CMK (cell line): ENCODE measurements at places on chromosomes 16 and 17.
A peak's percentile ranks its signal among the peaks of the same experiment; 100 is the strongest.

- no peak for DNase-seq
These were observed 1.4 kb downstream of the TRAF4 start for GRCh38 chr17:28744972-28745785.

DNA sequence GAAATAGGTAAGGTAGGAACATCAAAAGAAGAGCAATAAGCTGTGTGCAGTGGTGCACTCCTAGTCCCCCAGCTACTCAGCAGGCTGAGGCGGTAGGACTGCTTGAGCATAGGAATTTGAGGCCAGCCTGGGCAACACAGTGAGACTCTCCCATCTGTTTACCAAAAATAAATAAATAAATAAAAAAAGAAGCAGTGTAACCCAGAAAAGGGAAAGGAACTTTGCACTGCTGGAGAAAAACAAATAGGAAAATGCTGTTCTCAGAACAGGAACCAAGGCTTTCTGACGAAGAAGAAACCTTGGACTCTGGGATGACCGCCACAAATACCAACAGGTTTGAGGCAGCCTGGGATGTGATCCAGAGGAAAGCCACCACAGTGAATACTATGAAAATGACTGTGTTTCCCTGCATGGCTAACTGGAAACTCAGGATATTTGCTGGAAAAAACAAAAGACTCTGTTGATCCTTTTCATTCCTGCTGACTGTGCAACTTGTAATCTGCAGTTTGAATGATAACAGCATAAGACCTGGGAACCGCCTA, 41.2 kb downstream of the TTC19 start:
- DNase-seq = no peak

- no peak for DNase-seq
These were observed 28.2 kb downstream of the B9D1 start for GRCh38 chr17:19334331-19334730.

- no peak for DNase-seq
These were observed 5.4 kb upstream of the G6PC1 start for GRCh38 chr17:42895185-42895555.

- DNase-seq = peak; percentile 73
These were observed 15.0 kb downstream of the ZNF213 start for GRCh38 chr16:3149630-3150345.

DNA sequence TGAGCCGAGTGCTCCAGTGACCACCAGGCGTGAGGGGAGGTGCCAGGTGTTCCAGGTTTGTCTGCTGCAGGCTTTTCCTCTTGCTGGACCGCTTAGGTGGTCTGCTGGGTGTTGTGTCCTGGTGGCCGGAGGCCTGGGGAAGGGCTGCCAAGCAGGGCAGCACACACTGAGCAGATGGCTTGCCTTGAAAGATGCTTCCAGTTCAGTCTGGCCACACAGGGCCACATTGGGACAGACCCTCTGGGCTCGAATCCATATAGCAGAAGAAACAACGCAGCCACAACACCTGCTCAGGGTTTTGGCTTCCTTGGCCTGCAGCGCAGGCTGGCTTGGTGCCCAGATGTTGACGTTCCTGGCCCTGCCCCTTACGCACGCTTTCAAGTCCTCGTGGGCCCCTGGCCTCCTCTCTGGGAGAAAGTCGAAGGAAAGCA, 24.8 kb downstream of the GINS2 start:
- no peak for DNase-seq

GRCh38 chr16:28537964-28538732, 626 bp downstream of the NUPR1 start:
- DNase-seq = no peak

DNA sequence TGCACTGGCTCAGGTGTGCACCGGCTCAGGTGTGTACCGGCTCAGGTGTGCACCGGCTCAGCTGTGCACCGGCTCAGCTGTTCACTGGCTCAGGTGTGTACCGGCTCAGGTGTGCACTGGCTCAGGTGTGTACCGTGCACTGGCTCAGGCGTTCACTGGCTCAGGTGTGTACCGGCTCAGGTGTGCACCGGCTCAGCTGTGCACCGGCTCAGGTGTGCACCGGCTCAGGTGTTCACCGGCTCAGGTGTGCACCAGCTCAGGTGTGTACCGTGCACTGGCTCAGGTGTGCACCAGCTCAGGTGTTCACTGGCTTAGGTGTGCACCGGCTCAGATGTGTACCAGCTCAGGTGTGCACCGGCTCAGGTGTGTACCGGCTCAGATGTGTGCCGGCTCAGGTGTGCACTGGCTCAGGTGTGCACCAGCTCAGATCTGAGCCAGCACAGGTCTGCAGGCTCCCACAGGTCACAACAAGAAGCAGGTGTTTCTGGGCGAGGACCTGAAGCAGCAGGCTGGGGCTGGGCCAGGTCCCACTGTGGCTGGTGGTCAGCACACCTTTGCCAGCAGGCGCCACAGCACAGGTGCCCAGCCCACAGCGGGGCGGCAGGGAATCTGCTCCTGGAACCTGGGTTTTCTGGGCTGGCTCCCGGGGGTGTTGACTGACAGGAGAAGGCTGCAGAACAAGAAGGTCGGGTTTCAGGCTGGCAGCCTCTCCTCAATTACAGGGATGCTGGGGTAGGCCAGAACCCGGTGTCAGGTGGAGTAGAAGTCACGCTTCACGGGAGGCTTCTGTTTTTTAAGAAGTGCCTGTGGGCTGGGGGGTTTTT, 17.2 kb downstream of the METRNL start:
- DNase-seq = no peak

- DNase-seq = no peak
These were observed 146.0 kb upstream of the RCVRN start for GRCh38 chr17:10051112-10051511.

GRCh38 chr17:41910701-41911391, 7.9 kb downstream of the ACLY start:
- no peak for DNase-seq

- DNase-seq = no peak
These were observed 725.7 kb upstream of the GOT2 start for GRCh38 chr16:59459806-59460205.

- no peak for DNase-seq
These were observed 38.7 kb upstream of the GRIN2A start for GRCh38 chr16:10220942-10221341.

GRCh38 chr17:5354886-5355415, 64.5 kb downstream of the NUP88 start:
- DNase-seq = no peak

DNA sequence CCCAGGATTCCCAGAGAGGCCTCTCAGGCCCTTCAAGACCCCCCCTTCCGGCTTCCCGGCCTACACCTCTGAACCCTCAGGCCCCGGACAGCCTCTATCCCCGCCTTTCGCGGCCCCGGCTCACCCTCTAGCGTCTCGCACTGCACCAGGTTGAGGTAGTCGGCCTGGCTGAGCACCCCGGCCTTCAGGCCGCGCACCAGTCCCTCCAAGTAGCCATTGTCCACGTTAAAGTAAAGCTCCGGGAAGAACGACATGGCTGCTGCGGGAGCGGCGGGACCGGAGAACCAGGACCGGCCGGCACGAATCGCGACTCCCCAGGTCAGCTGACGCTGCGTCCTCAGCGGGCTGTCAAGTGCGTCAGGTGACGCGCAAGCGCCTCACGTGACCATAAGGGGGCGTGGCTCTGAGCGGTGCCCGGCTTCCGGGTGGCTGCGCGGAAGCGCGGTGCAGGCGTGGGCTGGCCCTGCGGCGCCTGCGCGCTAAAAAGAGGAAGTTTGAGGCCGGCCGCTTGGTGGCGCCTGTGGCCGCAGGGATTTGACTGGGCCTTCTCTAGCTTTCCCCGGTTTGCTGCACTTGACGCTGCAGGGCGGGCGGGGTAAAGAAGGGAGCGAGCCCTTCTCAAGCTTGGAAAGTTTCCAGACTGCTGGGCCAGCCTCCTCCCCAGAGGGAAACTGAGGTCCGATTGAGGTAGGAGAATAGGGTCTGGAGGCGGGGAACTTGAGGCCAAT, at the start of gene ATP6V0D1:
Gene ATP6V0D1, minus strand, starts transcription at position 325 of the 728 bp plus-strand sequence. Its CDS starts 71 bp downstream, at position 254.
- peak; percentile 96 for DNase-seq

- DNase-seq = no peak
These were observed 13.2 kb downstream of the C17orf50 start for GRCh38 chr17:35773679-35774425.

- DNase-seq = no peak
These were observed 100.5 kb downstream of the MSI2 start for GRCh38 chr17:57356719-57357391.

- DNase-seq = no peak
These were observed 45.3 kb upstream of the HS3ST3A1 start for GRCh38 chr17:13646969-13647542.

DNA sequence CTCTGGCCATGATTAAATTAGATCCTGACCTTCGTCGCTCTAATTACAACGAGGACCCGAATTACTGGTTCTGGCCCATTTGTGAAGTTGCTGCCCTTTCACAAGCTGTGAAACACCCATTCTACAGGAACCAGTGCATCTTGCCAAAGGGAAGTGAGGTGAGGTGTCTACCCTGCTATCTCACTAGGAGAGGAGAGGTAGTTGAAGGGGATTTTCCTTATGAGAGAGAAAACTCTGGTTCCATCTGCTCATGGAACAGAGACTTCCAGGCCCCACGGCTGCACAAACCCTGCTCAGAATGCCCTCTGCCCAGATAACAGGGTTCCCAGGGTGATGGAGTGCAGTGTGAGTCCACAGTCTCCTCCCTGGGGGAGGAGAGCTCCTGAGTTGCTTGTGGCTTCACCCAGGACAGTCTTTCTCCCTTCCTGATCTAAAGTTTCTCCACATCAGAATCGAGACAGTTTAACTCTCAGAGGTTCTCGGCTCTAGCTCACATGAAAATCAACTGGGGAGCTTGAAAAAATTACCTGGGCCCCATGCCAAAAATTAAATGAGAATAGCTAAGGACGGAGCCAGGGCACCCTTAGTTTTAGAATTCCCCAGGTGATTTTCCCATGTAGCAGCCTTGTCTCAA, 7.8 kb upstream of the SSTR2 start:
- no peak for DNase-seq

DNA sequence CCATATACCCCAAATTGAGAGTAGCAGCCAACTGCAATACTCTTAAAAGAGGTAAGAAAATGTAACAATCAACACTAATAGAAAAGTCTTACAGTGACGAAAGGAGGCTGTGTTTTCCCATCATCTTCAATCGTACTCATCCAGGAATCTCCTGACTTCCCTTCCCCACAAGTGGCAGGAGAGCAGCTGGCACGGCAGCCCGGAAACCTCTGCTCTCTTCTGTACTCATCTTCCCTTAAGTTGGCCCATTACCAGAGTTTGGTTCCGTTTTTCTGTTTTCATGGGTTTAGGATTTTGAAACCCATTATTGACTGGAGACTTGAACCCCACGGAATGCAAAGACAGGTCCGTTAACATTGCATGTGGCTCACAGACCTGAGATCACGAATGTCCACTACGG, 11.7 kb upstream of the CD300H start:
- no peak for DNase-seq

DNA sequence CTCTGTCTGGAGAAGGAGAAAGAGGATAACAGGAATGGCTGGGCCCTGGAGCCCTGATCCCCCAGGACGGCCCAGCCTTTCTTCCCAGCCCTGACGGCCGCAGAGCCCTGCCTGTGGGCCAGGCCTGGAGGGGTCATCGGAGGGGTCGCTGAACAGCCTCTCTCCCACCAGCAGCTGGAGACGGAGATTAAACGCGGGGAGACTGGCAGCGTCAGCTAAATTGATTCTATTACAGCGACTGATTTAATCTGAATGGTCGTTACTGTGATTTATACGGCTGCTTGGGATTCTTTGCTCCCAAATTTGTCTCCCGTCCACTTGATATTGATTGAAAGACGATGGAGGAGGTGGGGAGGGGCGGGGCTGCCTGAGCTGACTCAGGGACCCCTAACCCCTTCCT, 7.1 kb upstream of the CDH15 start:
- no peak for DNase-seq

DNA sequence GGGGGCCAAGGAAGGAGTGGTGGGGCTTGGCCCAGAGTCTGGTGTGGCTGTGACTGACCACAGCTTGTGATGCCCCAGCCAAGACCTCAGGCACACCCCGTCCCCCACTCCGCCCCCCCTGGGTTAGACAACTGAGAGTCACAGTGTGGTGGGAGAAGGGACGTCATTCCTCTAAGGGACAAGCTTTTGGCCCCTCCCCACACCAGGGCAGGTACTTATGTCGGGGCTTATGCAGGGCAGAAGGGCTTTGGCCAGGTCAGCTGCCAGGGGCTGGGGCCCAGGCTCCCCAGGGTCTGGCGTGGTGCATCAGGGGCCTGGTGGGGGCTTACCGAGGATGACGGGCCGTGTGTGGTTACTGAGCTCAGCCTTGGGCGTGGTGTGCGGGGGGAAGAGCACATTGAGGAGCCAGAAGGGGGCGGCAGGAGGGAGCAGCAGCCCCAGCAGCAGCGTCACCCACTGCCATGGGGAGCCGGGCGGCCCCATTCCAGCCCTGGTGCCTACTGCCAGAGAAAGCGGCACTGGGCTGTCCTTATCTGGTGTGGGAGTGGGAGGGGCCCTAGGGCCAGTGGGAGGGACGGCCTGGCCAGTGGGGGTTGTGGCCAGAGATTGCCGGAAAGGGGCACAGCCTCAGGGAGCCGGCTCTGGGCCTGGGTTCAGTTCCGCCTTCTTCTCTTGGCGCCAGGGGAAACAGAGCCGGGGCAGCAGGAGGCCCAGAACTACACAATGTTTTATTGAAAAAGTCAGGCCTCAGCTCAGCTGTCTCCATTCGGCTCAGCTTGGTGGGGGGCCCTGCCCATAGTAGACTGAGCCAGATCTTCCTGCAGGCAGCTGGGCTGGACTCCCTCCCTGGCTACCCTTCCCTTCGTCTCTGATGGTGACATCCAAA, at the start of gene LCAT:
Gene LCAT, minus strand, starts transcription at position 502 of the 886 bp plus-strand sequence. Its CDS starts 19 bp downstream, at position 483.
- peak; percentile 80 for DNase-seq

- DNase-seq = no peak
These were observed 4.7 kb upstream of the KRTAP3-1 start for GRCh38 chr17:41013606-41014005.
